Germinal center (tissue), 1 donor: ENCODE measurements at places on chromosomes 6 and 20.

DNA sequence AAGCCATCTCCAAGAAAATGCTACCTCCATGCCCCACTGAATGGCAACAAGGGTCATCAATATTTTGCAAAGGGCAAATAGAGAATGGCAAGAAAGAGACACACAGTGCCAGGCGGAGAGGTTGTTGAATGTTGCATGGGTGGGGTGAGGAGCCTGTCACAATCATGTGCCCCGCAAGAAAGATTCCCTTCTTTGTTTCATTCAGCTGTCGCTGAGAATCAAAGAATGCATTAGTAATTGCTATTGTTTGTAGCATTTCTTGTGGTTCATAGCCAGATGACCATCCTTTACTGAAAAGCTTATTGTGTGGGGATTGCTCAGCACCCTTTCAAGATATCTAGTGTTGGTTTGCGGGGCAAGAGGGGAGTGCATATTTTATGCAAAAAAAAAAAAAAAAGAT lies 166.5 kb upstream of the QKI start:
- no peak for DNase-seq

DNA sequence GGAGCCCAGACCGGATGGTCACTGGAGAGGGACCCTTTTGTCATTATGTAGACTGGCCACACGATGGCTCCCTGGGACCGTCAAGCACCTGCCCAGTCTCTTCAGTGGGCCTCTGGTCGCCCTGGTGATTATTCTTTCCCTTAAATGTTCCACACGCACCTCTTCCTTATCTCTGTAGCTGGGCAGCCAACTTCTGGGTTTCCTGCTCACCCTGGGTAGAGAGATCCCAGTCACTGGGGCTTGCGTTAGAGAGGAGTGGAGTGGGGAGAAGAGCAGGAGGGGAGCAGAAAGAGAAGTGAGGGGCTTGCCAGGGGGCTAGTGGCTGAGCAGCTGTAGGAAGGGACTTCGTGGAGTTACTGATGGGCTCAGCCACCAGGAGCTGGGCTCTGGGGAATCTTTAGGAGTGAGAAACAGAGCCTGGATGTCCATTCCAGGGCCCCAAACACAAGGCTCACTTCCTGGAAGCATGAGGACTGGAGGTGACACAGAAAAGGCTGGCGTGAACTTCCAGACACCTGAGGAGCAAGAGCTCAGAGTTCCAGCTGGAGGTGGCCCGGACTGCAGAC lies 150.1 kb downstream of the DHX35 start:
- DNase-seq: peak; percentile 17

DNA sequence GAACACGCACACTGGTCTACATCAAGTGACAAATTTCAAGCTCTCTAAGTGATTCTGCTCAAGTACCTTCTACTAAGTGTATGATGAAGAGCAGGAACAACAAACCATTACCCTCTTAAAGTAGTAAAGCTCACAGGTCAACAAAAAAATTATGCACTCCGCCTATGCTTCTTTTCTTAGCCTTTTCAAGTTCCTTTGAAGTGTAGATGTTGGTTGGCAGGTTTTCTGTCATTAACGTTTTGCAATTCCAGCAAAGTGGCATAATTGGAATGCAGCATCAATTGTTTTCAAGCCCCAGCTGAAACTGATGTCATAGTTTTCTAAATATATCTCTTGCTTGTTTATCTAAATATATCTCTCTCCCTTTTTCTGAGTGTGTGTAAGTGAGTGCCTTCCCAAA lies 396.9 kb upstream of the EYS start:
- no peak for DNase-seq

DNA sequence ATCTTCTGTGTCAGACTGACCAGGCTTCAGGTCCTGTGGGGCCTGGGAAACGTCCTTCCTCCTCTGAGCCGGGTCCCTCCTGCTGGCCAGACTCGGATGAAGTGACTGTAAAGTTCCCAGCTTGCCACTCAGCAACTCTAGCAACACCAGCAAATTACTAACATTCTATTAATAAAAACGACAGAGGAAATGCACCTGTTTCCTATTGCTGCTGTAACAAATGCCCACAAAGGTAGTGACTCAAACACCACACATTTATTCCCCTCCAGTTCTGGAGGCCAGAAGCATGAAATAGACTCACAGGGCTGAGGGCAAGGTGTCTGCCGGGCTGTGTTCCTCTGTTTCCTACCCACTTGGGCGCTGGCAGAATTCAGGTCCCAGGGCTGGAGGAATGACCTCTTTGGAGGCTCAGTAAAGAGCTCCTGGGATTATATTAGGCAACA lies 48.8 kb downstream of the CTCFL start:
- peak; percentile 44 for DNase-seq

GRCh38 chr6:126949786-126950185 lies 168.7 kb upstream of the RSPO3 start:
- no peak for DNase-seq

GRCh38 chr6:93369586-93370134 lies 49.7 kb downstream of the EPHA7 start:
- no peak for DNase-seq

DNA sequence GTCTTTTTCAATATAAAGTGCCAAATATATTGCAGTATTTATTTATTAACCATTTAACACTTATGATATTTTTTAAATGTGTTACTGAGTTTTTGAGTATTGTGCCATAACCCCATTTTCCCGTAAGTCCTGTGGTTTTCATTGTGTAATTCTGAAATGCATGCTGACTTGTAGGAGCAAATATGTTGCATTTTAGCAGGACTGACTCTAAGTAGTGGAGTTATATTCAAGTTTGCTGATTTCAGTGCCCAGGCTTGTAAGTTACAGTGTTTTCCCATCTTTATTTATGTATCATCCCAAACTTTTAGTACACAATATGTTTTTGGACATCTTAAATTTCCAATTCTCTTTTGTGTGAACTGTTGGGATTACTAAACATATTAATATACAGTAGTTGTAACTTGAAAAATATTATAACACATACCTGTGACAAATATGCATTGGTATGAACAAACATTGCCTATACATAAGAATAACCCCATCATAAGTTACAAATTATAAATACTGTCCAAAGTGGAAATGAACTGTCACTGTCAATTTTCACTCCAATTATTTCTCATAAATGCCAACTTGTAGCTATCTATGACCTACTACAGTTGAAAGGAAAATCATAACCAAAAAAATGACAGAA lies 179.3 kb upstream of the RUNX2 start:
- DNase-seq: no peak

DNA sequence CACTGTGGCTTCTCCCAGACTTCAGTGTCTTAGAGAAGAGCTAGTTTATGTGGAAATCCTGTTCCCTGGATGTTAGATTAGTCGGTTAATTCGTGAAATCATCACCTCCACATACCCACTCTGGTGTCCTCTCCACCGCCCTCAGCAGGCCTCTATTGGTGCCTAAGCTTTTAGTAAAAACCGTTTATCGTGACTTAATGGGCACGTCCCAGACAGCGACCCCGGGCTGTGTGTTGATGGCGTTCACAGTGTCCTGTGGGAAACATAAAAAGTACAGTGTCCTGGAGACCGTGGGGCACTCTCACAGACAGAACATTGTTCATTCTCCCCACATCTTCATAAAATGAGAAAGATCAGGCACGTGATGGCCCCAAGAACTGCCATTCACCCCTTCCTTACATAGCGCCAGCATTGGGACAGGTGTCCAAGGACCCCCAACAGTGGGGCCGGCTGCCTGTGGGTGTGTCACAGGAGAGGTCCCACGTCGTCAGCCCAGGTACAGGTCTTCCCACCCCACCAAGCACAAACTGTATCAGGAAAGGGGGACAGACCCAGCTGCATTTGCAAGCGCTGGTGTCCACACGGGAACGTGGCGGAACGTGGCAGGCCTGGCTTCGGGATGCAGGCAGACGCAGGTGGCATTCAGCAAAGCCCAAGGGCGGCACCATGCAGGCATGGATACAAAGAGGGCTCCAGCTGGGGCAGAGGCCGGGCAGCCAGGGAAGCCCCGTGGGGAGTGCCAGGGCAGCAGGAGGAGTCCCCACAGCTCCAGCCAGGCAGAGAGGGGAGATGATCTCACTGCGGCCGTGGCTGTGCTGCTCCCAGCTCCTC lies 237.7 kb downstream of the DLL1 start:
- DNase-seq: no peak

DNA sequence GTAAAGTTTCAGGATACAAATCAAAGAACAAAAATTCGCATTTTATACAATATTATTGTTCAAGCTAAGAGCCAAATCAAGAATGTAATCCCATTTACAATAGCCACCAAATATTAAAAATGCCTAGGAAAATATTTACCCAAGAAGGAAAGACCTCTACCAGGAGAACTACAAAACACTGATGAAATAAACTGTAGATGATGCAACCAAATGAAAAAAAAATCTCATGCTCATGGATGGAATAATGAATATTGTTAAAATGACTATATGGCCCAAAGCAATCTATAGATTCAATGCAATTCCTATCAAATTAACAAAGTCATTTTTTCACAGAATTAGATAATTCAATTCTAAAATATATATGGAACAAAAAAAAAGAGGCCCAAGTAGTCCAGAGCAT lies 708.8 kb upstream of the MAN1A1 start:
- no peak for DNase-seq

GRCh38 chr6:8057793-8058192 lies 6.4 kb downstream of the BLOC1S5 start:
- no peak for DNase-seq

GRCh38 chr6:113182370-113183141 lies 674.6 kb upstream of the MARCKS start:
- no peak for DNase-seq

- no peak for DNase-seq
Observed at GRCh38 chr6:129243377-129243776, 360.4 kb downstream of the LAMA2 start.

GRCh38 chr6:34524971-34525370 lies 31.2 kb downstream of the SPDEF start:
- no peak for DNase-seq

GRCh38 chr6:137495703-137496336 lies 1.6 kb upstream of the OLIG3 start:
- DNase-seq: no peak
